Glomerular endothelial cell (primary cell): ENCODE measurements at places on chromosomes 11 and 22. TPM values are rescaled to one million over a fixed set of nuclear protein-coding genes. Genes with fewer than 3 reads are reported as not detected.

The SLC22A6 gene
- total RNA-seq, result not detected in 2 replicates

The C11orf42 gene
- not detected in 2 replicates for total RNA-seq

DNA sequence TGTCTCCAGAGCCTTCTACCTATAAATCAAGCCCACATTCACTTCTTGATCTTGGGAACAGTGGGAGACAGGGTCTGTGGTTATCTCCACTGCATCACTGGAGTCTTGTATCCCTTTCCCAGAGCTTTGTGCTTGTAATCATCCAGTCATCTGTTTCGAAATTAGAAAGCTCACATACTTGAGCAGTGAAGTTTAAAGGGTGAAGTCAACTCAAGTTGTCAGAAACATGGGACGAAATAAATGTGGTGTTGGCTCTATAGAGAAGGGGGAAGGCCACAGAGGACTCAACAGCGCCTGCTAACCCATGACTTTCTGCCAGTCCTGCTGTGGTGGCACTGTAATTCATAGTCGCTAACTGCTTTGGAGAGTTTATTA is 197.5 kb downstream of the DBX1 start:
- DNase-seq, result no peak

The TRIM49D1 gene
- total RNA-seq, result not detected in 2 replicates

DNA sequence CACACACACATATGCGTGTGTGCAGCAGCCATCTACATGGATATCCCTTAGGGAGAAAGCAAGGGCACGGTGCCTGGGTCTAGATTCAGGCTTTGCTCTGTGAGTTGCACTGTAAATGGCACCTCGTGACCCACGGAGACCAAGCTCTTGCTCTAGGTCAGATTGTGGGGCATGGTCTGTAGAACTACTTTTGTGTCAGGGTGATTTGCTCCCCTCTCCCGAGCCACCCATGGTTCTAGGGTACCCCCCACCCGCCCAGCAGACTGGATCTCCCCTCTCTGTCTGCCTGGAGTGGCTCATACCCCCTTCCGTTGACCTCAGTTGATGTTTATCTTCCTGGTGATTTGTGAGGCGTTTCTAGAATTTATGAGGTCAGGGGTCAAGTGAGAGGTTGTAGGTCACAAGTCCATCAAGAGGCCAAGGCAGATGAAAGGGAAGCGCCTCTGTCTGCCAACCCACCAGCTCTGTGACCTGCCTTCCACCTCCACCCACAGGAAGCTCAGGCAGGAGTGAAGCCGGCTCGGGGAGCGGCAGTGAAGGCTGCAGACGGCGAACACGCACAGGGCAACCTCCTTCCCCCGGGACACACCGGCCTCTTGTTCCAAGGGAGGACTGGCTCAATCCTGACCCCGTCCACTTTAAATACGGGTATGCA is 76.2 kb upstream of the TTLL12 start:
- DNase-seq, result no peak

DNA sequence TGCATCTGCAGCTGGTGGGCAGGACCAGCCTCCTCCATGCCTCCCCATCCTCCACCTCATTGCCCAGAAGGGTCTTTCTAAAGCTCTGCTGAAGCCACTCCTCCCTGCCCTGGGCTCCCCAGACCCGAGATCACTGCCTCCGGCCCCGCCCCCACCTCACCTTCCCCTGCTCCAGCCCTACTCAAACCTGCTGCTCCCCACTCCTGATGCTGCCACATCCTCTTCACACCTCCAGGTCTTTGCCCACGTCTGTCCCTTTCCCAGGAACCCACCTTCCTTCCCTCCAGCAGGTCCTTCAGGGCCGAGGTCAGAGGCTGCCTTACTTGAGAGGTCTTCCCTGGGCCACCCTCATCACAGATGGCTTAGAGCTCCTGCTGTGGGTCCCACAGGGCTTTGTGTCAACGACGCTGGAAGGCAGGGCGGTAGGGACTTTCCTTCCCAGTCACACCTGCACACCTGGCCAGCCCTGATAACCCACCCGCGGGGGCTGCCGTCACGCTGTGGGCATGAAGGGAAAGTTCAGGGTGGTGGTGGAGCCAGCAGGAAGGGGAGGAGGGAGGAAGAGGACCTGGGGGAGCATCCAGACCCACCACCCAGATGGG is 11.9 kb downstream of the WNT7B start:
- DNase-seq, result no peak

The MYO7A gene
- 0.18 and 0.19 TPM in 2 replicates for total RNA-seq

DNA sequence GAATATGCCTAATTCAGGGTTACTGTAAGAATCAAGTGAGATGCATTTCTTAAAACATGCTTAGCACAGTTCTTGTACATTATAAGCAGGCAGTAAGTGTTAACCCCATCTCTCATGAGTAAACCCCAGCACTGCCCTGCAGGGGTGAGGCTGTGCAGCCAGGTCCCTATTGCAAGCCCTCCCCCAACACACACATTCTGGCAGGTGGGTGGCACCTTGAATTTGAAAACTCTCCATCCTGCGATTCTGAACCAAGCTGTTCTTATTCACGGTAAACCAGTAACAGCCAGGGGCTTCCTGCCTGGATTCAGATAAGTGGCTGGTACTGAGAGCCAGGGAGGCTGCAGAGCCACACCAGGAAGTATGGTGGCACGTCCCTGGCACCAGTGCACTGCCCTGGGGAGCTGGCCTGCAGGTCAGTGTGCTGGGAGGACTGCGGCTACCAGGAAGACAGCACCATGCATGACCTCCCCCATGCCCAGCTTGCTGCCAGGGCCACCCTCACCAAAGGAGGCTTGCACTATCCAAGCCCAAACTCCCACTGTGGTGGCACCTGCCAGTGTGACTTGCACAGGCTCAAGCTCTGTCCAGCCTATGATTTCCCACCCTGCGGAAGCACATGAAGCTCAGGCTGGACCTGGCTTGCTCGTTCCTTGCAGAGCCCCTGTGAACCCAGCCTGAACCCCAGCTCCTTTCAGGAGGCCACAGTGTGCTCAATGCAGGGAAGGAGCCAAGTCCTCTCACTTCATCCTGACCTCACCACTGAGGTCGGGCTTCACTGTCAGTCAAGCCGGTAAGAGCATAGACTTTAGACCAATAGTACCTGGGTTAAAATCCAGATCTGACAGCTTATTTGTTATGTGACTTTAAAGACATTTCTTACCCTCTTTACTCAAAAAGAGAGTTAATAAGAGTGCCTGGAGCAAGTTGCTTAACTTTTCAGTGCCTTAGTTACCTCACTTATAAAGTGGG is 88.1 kb downstream of the MICAL2 start:
- no peak for DNase-seq

The GLYAT gene
- not detected in 2 replicates for total RNA-seq

DNA sequence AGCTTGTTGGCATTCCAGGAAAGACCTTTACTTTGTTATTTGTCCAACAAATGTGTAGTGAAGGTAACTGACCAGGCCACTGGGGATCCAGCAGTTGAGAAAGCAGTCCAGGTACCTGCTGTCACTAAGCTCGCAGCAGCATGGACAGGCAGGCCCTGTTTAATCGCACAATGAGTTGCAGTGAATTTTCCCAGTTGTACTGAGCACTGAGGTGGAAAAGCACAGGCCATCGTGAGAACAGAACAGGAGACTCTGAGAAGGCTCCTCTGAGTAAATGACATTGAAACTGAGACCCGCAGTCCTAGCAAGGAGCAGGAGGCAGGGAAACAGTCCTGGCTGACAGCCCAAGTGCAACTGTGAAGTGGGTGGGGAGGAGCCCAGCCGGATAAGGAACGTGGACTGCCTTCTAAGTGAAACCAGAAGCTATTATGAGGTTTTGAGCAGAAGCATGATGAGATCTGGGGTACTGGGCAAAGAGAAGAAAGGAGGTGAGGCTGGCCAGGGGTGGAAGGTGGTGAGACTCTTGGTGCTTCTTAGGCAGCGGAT is 39.8 kb upstream of the CDON start:
- DNase-seq, result no peak

GRCh38 chr22:40022536-40023240 is 27.9 kb downstream of the FAM83F start:
- DNase-seq, result no peak

DNA sequence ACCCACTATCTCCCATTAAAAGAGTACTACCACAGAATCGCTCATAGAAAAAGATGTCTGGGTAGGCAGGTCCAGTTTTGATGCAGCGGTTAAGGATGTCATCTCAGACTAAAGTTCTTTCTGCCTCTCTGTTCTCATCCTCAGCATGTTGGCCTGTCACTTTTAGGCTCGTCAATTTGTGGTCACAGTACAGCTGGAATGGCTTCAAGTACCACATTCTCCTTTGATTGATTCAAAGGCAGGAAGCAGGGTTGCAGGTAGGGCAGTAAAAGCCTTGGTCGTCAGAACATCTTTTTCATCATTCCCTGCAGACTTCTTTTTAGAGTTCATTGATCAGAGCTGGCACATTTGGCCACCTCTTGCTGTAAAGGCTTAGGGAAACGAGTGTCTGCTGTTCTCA is 28.7 kb downstream of the SDHD start:
- DNase-seq, result no peak

DNA sequence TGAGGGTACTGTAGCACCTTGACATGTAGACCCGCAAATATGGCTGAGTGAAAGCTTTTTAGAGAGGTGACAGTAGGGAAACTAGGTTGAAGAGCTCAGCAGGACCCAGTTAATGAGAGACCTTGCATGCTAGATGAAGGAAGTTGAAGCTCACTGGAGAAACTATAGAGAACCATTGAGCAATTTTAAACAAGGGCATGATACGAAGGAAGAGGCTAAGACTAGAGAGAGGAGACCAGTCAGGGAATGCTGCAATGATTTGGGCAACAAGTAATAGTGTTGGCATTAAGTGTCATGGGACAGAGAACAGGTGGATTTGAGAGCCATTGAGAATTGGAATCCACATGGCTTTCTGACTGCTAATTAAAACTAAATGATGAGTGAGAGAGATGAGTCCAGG is 4.1 kb downstream of the OLFML1 start:
- DNase-seq, result no peak

The TRIM68 gene
- total RNA-seq, result 21.0 and 21.9 TPM in 2 replicates

- DNase-seq, result no peak
Measured at GRCh38 chr11:28472904-28473303, 364.7 kb downstream of the METTL15 start.

The NDUFC2 gene
- 82.0 and 122 TPM in 2 replicates for total RNA-seq

DNA sequence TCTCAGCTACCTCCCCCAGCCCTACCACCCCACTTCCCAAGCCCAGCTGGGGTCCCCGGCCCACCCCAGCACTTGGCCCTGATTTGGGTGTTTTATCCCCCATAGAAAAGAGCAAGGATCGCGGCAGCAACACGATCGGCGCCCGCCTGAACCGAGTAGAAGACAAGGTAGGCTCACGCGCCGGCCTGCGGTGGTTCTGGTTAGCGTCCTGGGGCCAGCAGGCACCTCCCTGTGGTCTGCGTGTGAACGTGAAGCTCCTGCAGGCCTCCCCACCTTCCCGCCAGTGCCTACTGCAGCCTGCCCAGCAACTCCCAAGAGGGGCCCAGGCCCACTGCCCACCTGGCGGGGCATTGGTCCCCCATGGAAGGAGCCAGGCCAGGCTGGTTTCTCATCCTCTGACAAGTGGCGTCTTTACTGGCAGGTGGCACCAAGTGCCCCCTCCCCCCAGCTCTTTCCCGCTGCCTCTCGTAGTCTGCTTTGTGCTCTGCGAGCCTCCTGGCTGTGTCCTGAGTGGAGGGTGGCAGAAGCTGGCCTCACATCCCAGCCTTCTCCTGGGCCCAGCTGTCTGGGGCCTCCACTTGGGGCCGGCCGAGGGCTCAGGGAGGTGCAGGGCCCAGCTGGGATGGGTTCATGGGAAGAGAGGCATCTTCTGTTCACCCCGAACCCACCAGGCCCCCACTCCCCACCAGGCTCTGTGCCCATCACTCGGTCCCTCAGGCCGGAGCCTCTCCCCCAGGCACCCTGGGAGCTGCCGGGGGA is 78.3 kb upstream of the KCNQ1OT1 start:
- DNase-seq, result no peak

The TOP3B gene
- 36.9 and 63.0 TPM in 2 replicates for total RNA-seq

GRCh38 chr11:68584097-68584496 is 100.2 kb upstream of the GAL start:
- DNase-seq, result peak; percentile 16

The LRRC32 gene
- total RNA-seq, result 121 and 177 TPM in 2 replicates

GRCh38 chr11:70290361-70291065 is 20.0 kb downstream of the PPFIA1 start:
- no peak for DNase-seq

- no peak for DNase-seq
Measured at GRCh38 chr11:21556926-21557325, 636.0 kb upstream of the ANO5 start.

The ENTHD1 gene
- not detected in 2 replicates for total RNA-seq

DNA sequence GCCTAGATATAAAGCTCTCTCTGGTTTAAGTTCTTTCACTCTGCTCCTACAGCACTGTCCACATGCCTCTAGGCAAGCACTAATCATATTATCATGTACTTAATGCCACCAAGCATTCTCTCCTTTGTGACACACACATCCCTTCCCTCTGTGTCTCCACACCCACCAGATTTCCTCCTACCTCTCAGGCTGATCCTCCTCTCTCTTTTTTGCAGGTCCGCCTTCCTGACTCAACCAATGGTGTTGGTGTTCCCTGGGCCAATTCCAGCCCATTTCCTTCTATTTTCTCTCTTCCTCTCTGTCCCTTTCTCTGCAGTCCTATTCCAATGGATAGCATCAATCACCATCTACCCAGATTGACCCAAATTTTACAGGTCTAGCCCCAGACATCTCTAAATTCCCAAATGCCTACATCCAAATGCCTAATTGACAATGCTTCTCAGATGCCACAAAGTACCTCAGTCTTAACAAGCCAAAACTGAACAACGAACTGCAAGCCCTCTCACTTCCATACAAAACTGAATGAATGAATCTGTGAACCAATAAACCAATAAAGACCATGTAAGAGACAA is 504 bp upstream of the ZNF215 start:
- no peak for DNase-seq

DNA sequence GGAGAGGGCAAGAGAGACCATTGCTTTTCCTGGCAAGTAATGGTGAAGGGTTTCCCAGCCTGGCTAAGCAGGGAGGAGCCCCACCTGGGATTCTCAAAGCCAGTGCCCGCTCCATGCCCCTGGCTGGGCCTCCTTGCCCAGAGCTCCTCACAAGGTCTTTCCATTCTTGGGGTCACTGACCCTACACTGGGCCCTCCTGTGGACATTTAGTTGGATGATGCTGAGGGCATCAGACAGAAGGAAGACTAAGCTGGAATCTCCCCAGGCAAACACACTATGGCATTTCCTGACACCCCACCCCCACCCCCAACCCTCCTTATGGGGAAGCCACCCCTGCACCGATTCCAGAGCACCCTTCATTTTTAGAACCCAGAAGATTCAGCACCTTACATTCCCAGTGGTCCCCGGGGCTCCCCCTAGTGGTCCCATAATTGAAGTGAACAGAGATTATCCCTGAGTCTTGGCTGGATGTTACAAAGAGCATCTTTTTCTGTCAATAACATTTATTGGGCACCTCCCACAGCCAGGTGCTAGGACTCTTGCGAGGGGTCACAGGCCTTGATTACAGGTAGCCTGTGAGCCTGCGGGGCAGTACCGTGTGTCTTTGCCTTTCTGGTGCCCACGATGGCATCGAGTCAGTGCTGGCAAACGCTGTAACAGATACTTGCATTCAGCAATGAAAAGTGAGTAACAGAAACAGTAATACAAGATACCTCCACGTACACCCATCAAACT is 548.5 kb downstream of the BUD13 start:
- DNase-seq, result no peak

The INS gene
- total RNA-seq, result not detected in 2 replicates

- no peak for DNase-seq
Measured at GRCh38 chr22:49793296-49793695, 34.4 kb downstream of the BRD1 start.

GRCh38 chr11:19849107-19849789 is 136.6 kb downstream of the NAV2 start:
- no peak for DNase-seq
